ENCODE measurements at places on chromosomes 3 and 15.

DNA sequence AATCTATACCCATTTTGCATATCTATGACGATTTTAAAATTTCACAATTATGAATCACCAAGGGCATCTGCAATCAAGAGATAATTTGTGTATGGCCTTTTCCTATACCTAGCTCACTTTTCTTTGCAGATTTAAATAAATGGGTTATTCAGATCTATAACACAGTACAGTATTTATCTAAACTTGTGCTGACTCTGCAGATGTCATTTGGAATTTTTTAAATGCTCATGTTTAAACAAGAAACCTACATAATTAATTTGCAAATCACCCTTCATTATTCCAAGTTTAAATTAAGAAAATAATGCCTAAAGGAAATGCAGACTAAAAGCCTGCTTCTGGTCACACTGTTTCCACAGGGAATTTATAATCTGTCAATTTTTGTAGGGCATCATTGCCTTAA lies 284.2 kb downstream of the SI start:
- no peak for DNase-seq

- no peak for DNase-seq
Observed at GRCh38 chr15:77617476-77618230, 15.1 kb downstream of the LINGO1 start.

DNA sequence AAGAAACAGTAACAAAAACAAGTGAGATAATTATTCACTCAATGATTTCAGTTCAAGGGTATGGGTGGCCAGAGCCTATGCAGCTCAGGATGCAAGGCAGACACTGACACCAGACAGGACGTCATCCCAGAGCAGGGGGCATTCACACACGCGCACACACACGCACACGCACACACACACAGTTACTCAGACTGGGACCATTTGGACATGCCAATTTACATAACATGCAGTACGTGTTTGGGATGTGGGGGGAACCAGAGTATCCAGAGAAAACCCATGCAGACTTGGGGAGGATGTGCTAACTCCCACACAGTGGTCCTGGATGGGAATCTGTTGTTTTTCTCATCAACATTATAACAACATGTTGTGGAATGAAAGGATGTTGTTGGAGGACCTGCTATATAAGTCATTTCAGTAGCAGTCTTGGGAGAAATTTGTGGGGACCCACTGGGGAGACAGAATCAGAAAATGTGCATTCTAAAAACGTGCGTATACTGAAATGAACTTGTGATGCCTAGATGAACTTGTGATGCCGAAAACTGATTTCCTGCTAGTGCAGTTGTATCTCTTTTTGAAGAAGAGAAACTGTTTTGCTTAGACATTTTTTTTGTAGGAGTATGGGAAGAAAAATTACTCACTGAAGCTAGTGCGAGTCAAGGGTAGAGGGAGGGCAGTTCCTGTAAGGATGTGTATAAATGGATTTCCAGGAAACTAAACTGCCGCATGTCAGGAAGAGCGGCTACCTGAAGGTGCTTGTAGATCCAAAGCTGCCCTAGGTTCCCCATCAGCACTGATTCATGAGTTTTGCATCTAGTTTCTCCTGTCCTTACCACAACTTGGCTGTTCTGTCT lies 25.2 kb downstream of the CD200 start:
- peak; percentile 40 for DNase-seq

DNA sequence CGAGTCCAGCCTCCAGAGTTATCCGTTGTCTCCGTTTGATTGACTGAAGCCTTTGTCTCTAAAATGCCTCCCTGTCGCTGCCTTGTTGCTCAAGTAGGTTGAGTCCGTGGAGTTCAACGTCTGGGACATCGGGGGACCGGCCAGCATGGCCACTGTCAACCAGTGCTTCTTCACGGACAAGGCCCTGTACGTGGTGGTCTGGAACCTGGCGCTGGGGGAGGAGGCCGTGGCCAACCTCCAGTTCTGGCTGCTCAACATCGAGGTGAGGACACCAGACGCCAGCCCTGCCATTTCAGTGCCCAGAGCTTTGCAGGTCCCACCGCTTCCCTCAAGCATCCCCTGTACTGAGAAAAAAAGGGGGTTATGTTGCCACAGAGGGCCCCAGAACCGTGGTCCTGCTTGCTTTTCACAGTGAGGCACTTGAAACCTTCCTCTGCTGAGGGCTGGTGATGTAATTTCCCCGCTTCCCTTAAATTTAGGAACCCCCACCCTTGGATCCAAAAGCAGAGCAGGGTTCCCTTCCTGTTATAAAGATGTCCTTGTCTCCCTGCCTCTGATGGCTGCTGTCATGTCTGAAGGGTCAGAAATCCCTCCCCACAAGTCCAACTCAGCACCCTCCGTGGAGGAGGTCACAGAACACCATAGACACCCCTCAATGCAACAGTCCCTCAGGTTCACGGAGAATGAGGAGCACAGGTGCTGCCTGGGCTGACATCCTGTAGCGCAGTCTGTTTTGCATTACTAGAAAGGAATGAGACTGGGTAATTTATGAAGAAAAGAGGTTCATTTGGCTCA lies 105.7 kb downstream of the LRRK1 start:
- DNase-seq, result no peak

DNA sequence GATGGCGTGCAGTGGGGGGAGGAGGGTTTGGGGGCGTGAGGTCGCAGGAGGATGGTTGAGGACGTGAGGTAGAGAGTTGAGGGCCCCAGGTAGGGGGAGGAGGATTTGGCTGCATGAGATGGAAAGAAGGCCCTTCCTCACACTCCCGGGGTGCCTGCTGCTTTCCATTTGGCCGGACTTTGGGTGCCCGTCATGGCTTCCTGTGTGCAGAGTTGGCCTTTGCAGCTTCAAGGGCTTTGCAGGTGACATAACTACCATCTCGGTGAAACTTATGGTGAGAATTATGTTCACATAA lies 1.7 kb downstream of the MLF1 start:
- DNase-seq, result no peak

Measured in stimulated activated CD4-positive, alpha-beta T cell treated with anti-CD3 and anti-CD28 coated beads, Interleukin-1b, Interleukin-23, amount 100 ng/mL, for 48 hours (primary cell).